ENCODE measurements at places on chromosomes 7 and 10.

- no peak for DNase-seq
These were observed 11.8 kb downstream of the PODXL start for GRCh38 chr7:131544449-131545301.

GRCh38 chr7:37920305-37920848 lies at the start of gene EPDR1:
EPDR1 (plus strand) TSS chr7:37920640; CDS start chr7:37920940, 300 bp downstream.
- no peak for DNase-seq

GRCh38 chr10:120505866-120506265 lies 48.8 kb downstream of the PLPP4 start:
- DNase-seq = no peak

- no peak for DNase-seq
These were observed 183.2 kb upstream of the NEBL start for GRCh38 chr10:21080261-21080660.

- no peak for DNase-seq
These were observed 47.0 kb upstream of the PLEKHA1 start for GRCh38 chr10:122327237-122328206.

- no peak for DNase-seq
These were observed 101.6 kb upstream of the PPIF start for GRCh38 chr10:79245539-79246208.

- DNase-seq = peak; percentile 36
These were observed 126.8 kb upstream of the ODAD2 start for GRCh38 chr10:28125701-28126100.

DNA sequence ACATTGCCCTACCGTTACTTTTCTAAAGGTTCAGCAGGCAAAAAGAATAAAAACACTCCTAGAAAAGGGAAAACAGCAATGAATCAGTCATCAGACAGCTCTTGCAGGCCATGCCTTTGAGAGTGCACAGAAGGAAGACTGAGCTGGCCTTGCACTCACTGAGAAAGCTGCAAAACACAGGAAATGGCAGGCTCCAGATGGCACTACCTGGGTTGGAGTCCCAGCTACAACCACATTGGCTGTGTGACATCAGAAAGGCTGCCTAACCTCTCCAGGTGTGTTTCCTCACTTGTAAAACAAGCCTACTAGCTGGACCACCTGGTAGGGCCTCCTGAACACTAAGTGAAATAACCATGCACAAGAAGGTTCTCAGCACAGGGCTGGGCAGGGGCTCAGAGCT lies 113.7 kb downstream of the SFMBT2 start:
- no peak for DNase-seq

DNA sequence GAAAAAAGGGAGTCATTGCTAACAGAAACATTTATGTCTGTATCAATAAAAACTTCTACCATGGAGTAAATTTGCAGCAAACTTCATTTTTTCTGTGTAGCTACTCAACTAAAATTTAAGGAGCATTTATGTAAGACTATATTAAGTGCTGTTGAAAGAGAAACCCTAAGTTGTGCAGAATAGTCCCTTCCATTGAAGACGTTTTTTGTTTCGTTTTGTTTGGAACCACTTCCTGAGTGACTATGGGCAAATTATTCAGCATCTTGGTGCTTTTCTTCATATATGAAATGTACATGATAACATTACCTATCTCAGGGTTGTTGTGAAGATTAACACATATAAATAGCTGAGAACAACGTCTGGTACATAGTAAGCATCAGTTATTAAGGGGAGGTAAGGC lies 24.3 kb downstream of the SEM1 start:
- no peak for DNase-seq

DNA sequence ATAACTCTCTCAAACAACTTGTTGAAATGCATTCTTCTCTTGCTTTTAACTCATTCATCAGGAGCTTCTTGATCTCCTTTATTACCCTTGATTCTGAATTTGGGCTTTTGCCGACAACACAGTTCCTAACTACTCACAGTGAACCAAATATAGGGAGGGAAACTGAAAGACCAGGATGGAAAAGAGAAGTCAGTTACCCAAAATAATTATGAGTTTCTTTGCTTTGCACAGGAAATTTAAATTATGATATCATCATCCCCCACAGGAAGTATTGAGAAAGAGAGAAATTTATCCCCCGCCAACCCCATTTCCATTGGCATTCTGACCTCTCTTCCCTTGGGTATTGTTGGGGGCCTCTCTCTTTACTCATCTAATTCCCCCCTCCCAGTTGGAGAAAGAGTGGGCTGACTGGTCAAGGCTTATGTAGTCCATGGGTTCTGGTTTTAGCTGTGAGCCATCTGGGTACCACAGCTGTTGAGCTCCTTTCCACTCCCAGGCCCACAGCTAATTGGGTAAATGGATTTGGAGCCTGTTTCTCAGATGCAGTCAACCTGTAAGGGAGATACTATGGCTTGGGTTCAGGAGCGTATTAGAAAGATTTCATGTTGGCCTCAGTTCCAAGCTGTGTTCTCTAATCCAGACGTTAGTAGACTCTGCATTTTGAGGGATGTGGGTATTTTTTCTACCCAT lies 109.0 kb downstream of the FZD1 start:
- DNase-seq = no peak

GRCh38 chr10:13092291-13093102 lies 7.5 kb upstream of the OPTN start:
- DNase-seq = no peak

DNA sequence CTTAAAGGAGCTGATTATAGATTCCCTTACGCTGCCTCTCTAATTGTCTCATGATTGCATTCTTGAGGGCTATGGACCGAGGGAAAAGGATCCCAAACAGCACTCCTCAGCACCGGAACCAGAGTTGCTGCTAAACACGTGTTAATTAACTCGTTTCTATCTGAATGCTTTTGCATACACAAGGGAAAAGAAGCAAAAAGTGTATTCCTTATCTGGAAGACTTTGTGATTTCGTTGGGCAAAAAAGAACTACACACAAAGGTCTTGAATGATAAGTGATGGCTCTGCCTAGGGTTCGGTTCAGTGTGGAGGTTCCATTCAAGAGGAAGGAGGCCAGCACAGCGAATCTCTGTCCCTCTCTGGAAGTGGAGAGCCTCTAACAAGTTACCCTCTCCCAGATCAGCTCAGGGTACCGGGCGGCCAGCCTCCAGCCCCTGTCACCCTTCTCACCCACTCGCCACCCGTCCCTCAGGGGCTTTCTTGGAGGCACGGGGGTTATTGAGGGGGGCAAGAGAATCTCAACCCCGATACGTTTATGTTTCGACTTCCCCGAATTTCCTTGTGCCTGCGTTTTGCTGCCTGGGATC lies 515 bp upstream of the SLC4A2 start:
- no peak for DNase-seq

DNA sequence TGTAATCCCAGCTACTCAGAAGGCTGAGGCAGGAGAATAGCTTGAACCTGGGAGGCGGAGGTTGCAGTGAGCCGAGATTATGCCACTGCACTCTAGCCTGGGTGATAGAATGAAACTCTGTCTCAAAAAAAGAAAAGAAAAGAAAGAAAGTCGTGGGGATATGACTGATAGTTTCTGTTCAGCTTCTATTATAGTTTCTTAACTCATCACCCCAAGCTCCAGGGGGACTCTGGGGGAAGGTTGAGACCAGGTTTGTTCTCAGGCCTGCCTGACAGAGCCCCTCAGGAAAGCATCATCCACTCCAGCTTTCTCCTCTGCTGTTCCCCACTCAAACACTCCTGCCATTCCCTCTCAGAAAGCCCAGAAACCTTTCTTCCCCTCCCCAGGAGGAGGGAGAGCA lies 542.4 kb upstream of the GALNT17 start:
- DNase-seq = no peak

- no peak for DNase-seq
These were observed 495.6 kb downstream of the DNAJB6 start for GRCh38 chr7:157832421-157832820.

DNA sequence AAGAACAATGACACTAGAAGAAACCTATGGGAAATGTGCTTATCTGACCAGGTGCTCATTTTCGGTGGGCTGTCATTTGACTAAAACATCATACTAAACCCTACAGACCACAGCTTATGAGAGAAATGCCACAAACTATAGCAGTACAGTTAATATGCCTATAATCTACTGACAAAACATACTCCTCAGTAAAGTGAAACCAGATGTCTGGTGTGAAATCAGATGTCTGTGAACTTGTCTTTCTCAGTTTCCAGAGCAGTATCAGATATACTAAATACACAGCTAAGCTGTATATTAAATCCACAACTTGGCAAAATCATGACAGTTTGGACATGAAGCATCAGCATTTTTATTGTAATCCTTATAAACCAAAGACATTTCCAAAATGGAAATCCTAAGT lies 3.3 kb downstream of the IMMP2L start:
- no peak for DNase-seq

DNA sequence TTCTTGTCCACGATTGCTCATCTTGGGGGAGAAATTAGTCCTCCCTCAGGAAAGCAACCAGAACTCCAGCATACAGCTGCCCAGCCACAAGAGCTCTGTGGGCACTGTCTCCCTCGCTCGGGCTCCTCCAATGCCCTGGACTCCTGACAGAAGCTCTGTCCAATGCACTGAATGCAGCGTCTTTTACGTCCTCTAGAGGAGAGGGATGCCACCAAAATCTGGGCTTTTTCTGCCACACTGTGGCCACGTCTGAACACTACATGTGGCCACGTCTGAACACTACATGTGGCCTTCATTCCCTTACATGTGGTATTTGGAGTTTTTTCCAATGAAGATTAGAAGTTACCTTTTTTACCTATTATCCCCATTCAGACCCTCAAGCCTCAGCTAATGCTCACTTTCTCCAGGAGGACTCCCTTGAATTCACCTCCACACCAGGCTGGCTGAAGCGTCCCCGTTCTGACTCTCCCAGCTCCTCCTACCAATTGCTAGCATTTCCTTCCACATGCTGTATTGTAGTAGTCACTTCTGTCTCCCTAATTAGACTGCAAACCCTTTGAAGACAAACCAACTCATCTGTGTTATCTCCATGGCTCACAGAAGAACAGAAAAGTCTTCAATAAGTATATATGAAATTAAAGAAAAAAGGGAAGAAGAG lies 134.3 kb upstream of the PDE1C start:
- DNase-seq = no peak

GRCh38 chr7:93245525-93246432 lies 13.6 kb downstream of the VPS50 start:
- no peak for DNase-seq

DNA sequence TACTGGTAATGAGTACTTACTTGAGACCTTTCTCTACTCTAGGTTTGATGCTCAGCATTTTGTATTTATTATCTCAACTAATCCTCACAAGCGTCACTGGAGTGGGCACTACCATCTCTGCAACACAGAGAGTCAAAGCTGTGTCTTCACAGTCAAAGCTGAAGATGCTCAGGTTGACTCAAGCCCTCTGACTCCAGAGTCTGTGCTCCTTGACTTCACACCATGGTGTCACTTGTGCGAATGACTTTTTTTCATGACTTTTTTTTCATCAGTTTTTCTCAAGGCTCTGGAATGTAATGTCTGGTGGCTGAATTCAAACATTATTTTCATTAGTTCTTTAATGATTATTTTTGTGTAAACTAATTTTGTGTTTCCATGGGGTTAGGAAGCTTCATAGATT lies 30.4 kb upstream of the TARP start:
- DNase-seq = no peak

GRCh38 chr7:77580762-77581350 lies 43.8 kb downstream of the PTPN12 start:
- DNase-seq = no peak

DNA sequence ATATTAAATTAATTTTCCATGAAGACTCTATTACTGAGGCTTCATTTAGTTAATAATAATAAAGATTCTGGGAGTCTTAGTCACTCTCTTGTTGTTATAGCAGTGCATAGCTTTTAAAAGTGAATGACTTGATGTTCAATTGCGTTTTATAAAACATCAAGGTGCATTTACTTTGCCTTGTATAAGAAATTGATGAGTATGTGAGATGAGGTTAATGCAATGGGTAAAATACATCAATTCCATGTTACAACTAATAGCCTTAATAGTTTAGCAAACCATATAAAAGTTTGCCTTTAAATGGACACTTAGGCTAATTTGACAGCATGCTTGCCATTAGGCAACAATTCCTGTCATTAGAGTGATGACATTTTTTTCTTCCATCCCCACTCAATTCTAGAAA lies 173.6 kb upstream of the TEX47 start:
- DNase-seq = no peak

- DNase-seq = no peak
These were observed 529.9 kb downstream of the XPNPEP1 start for GRCh38 chr10:109393425-109393824.

DNA sequence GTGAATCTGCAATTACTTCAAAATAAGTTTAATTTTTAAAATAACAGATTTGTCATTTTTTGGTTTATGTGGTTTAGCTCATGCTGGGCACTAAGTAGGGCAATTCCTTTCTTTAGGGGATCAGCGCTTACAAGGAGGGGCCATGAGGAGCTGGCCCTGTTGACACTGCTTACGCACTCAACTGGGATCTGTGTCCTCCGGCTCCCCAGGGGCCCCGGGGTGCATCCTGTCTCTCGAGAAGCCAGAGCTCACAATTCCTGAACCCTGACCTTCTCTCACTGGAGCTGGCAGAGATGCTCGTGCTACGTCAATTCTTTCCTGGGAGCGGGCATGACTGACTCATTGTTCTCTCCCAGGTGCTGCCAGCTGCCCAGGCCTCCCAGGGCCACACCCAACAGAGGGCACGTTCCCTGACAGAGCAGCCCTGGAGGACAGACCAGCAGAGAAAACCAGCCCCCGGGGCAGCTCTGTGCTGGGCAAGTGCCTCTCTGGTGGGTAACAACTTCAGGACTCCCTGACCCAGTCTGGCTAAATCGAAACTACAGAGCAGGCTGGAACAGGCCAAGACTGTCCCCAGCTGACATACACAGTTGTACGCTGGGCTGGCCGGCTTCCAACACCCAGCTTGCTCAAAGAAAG lies 36.8 kb downstream of the CTBP2 start:
- DNase-seq = no peak

DNA sequence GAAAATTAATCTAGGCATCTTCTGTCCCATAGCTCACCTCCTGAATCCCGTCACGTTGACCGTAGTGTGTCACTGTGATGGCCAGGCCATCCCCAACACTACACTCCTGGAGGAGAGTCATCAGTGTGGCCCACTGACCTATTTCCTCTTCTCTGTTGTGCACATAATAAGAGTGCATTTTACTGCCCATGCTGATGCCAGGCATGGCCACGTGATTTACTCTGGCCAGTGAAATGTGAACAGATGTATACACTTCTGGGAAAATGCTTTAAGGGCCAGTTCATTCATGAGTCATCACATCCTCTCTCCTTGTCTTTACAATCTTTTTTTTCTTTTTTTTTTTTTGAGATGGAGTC lies 101.9 kb upstream of the PIP4K2A start:
- DNase-seq = no peak

DNA sequence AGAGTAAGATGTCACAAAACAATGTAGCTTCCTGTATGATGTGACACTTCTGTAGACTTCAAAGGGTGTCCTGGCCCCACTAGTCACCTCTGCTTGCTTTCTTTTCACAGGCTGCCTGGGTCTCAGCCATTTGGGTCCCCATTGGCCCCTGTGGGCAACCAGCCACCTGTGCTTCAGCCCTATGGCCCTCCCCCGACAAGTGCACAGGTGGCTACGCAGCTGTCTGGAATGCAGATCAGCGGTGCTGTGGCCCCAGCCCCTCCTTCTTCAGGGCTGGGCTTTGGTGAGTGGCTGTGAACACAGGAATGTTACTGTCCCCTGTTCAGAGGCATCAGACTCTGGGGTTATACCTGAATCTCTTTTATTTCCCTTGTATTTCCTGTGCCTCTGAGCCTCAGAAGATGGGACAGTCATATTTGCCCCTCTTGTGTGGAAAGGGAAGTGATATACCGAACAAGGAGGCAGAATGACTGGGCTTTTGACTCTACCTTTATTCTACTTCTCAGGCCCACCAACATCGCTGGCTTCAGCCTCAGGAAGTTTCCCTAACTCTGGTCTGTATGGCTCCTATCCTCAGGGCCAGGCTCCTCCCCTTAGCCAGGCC lies 15.4 kb downstream of the SEC24C start:
- no peak for DNase-seq

Data from AG09319 (cell line).